Ascending aorta (tissue), 2 donors: ENCODE measurements at places on chromosomes 2 and 18.

GRCh38 chr2:194616334-194616733, 1040.7 kb upstream of the SLC39A10 start:
- no peak for DNase-seq

DNA sequence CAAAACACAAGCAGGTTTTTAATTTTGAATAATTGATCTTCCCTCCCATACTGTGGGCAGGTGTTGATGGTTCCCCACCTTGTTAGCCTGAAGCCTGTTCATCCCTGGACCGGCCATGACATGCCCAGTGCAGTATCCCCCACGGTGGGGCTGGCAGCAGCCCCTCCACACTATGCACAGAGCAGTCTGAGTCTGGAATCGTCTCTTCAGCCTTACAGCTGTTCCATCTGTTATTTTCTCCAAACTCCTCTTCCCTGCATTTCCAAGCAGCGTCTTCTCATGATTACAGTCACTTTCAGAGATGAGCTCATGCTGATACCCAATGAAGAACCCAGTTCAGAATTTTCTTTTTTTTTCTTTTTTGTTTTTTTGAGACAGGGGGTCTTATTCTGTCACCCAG, 68.2 kb downstream of the ADI1 start:
- DNase-seq, result no peak

DNA sequence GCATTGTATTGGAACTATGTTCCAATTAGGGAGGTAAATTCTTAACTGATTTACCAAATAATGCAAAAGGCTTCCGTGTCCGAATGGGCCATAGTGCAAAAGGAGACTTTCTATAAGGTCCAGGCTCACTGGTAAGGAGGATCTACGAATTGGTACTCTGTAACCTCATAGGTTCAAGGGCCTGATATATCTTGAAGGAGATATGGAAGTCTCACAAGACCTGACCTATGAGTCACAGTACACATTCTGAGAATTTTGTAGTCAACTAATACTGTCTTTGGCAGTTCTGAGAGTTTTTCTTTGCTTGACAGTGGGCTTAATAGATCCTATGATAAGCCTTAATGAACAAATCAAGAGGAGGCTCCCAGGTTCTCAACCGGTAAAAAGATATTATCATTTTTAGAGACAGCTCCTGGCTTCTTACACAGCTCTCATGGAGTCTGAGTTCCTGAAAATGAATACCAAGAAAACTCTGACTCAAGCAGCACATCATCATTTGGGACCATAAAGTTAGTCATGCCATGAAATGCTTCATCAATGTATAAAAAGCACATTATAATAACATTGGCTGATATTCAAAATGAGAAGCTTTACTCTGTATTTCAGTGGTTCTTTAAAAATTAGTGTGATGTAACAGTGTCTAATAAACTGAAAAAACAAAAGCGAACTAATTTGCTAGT, 1275.2 kb upstream of the CRIM1 start:
- no peak for DNase-seq

- DNase-seq, result no peak
These were observed 24.7 kb downstream of the RNF103 start for GRCh38 chr2:86598966-86599365.

DNA sequence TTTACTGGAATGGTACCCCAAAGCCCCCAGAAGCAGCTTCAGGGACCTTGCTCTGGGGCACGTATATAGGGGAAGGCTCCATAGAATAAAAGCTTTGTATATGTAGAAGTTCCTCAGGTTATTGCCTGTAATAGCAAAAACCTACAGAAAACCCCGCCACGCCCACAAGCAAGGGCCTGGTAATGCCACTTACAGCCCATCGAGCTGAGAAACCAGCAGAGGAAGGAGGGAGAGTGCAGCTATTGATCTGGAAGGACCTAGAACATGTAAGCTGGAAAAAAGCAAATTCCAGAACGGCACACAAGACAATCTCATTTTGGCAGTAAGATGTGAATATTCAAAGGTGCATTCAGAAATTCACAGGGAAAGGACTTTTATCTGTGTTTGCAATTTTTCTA, 15.8 kb downstream of the HS1BP3 start:
- no peak for DNase-seq

DNA sequence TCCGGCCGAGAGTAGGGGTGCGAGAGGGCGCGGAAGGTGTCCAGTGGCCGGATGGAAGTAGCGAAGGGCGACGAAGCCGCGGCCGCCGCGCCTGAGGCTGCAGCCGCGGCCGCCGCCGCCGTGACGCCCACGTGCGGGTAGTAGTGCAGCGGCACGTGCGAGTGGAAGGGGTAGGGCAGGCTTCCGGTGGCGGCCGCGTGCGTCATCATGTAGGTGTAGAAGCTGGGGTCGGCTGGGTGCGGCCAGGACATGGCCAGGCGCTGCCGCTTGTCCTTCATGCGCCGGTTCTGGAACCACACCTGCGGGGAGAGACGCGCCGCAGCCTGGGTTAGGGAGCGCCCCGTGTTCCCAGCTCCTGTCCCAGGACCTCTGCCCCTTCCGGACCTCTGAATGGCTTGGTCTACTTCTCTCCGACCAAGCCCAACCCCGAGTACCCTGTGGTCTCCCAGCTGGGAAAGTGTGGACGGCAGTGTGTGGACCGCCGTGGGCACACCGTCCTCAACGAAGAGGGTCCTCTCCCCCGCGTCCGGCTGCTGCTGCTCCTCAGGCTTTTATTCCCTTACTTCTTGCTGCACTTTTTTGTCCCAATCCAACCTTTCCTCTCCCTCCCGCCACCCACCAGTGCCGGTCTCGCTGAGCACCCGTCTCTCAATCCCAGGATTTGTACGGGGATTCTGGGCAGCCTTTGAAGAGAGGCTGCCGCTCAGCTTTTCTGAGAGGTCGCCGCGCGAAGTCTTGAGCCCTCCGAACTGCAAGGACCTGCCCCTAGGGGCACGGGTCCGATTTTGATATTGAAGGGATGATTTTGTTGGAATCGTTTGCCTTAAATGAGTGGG, 3.0 kb downstream of the EVX2 start:
- DNase-seq, result no peak

- DNase-seq, result no peak
These were observed 37.0 kb upstream of the IGFBP5 start for GRCh38 chr2:216732334-216732733.

DNA sequence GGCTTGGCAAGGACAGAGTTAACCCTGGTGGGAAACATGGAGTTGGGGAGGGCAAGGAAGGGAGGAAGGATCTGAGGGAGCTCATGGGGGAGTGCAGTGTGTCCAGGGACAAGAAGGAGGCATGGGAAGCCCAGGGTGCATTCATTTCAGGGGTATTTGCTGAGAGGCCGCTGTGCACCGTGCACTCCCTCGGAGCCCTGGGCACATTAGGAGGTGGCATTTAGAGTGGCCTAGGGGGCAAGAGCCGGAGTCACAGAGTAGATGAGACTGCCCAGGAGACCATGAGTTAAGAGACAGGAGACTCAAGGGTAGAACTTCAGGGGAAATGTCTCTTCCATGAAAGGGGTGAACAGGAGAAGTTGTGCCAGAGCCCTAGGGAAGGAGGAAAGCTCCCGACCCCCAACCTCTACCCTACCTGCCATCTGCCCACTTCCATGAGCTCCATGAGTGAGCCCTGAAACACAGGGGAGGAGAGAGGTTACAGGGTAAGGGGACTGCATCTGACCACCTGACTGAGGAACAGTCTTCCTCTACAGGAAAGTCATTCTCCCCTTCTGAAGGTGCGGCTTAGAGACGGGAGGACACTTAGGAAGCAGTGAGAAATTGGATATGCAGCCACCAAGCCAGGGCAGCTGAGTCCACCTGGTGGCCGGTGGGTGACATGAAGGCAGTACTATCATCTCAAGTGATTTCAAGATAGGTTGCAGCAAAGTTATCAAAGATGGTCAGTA, 58.5 kb upstream of the COPS8 start:
- peak; percentile 83 for DNase-seq

- no peak for DNase-seq
These were observed 239.0 kb downstream of the PHLPP1 start for GRCh38 chr18:62954366-62954765.

GRCh38 chr2:96602330-96602823, 35.7 kb downstream of the KANSL3 start:
- DNase-seq, result no peak

GRCh38 chr2:44061876-44062275, 66.1 kb upstream of the LRPPRC start:
- no peak for DNase-seq

DNA sequence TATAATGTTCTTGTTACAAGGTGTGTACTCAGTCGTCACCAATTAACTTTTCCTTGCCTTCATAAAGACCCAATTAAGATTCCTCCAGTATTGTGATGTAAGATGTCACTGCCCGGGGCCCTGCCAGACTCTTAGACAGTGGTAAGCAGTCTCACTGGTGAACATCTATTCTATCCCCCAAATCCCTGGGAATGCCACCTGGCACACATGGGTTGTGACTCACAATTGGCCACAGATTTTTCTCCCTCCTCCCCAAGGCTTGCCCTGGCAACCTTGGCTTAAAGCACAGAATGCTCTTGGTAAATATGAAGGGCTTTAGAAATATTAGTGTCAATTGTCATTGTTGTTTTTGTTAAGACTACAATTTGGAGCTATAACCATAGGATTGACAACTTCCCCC, 287.9 kb downstream of the ETAA1 start:
- no peak for DNase-seq

DNA sequence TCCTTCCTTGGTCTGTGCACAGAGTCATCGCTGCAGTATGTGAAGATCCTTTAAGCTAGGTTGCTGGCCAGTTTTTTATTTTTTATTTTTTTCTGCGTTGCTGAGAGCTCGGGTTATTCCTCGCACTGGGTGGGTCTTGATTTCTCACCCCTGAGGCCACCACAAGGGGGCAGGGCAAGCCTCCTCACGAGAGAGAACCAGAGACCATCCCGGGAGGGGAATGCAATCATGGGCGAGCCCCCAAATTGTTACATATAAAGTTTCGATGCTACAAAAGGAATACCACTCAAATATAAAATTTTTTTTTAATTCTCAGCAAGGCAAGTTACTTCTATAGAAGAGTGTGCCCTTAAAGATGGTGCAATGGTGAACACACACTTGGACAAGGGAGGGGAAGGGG, 24.9 kb downstream of the HTR2B start:
- DNase-seq, result no peak
